ENCODE measurements at places on chromosomes 12 and 14. TPM values are rescaled to one million over a fixed set of nuclear protein-coding genes. Genes with fewer than 3 reads are reported as not detected.

NAV3 gene
- total RNA-seq: 20.2 TPM

OXA1L gene
- 117 TPM for total RNA-seq

DNA sequence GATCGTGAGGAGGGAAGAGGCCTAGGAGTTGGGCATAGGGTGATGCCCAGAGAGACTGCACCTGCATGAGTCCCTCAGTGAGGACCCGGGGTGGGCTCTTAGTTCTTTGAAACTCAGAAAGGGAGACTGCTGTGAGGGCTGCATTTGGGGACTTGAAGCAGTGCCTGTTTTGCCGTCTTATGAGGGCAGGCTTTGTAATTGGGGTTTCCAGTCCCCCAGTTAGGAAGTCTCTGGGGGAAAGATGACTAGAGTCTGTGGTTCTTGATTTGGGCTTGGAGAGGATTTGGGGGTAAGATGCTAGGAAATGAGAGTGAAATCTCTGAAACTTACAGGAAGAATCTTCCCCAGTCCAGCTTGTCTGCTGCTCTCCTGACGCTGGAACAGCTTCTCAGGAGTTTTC, 99.6 kb downstream of the ARF6 start:
- DNase-seq: no peak

GRIP1 gene
- 89.3 TPM for total RNA-seq

DNA sequence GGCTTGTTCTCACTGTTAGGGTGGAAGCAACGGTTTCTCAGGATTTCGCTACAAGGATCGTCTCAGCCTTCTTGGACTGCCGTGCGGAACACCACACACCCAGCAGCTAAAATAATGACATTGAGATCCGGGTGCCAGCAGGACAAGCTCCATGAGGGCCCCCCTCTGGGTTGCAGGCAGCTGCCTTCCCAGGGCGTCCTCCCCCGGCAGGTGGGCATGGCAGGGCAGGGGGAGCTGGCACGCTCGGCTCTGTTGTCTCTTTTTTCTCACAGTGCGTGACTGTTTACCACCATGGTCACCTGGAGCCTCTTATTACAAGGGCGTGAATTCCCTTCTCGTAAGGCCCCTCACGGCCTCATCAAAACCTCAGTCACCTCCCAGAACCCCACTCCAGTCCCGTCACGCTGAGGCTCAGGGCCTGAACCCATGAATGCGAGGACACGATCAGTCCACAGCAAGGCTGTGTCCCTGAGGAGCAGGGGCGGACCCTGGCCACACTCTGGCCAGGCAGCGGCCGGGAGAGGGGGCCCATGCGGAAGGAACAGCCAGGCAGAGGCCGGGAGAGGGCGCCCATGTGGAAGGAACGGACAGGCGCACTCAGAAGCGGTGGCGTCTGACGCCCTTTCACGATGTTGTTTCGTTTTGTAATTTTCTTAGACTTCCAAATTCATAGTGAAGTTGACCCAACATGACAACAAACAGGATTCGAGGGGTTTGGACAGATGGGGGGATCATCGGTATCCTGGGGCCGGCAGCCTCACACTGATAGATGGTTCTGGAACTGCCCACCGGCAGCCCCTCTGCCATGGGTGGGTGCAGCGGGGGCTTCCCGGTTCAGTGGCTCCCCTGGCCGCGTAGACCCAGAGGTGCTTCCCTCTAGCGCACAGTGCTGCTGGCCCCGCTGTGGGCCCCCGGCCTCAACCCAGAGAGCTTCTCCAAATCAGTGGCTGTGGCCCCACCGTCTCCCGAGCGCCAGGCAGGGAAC, 10.0 kb downstream of the LRCOL1 start:
- no peak for DNase-seq

DNA sequence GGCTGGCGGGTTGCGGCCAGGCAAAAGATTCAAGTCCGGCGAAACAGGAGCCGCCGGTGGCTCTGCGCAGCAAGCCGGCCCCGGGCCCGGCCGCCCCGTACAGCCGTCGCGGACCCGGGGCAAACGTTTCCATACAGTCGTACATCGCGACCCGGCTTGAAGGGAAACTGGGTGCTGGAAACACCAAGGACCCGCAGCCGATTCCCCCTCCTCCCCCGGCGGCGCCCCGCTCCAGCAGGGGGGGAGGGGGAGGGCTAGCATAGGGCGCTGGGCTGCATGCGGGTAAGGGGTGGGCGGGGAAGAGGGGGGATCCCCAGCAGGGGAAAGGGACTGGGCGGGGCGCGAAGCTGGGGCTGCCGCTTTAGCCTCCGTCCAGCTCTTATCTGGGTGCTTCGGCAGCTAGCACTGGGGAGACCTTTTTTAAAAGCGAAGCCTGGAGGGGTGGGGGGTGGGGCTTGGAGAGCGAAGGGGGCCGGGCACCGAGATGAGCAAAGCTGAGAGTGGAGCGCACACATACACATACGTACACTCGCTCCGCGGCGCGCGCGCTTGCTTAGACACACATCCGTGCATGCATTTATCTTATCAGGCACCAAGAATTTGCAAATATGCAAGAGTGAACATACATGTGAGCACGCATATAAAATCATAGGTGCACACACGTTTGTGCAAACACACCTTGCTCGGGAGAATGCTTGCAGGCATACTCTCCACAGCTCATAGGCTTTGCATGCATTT, 11.9 kb downstream of the RARG start:
- DNase-seq: peak; percentile 62

DNA sequence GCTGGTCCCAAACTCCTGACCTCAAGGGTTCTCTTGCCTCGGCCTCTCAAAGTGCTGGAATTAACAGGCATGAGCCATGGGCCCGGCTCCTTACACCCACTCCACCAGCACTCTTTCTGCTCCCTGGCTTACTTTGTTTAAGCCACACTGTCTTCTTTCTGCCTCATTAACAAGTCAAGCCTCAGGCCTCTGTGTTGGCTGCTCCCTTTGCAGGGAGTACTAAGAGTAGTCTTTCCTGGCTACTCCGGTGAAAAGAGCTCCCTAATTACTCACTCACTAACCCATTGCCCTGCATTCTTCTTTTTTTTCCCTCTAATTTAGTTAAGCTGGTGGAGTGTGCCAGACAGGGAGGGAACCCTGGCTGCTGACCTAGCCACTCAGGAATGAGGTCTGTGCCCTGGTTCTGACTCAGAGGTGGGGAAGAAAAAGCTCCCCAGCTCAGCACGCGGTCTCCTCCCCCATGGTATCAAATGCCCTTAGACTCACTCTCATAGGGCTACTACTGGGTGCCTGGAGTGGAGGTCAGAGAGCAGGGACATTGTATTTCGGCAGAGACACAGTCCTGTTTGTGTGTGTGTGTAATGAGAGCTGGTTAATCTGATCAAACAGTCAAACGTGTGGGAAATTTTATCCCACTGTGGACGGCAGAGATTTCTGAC, 19.8 kb downstream of the GALNT6 start:
- DNase-seq: peak; percentile 45

DNA sequence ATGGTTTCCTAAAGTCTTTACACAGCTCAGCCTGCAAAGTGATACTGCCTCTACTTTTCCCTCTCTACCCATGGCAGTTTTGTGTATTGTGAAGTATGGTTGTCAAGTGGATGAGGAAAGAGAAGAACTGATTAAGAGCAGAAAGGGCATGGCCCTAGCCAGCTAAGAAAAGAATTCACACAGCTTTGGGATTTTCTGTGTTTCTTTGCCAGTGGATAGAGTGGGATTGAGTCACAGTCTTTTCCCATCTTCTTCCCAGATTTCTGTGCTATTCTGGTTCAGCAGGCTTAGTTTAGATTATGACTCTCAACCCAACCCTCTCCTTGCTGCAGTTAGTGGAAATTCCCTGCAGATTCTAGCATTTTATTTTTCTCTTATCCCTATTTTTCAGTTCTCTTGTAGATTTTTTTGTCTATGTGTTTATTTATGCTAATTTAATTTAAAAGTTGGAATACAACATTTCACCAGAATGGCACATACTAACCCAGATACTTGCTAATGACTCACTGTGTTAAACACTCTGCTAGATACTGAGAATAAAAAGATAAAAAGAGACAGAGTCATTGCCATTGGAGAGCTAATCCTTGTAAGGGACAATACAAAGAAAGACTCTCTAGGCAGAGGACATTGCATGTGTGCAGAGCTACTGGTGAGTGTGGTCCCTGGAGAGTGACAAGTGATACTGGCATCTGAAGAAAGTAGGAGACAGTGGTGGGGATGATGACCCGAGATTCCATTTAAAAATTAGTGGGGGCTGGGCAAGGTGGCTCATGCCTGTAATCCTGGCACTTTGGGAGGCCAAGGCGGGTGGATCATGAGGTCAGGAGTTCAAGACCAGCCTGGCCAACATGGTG, 106.3 kb downstream of the ST8SIA1 start:
- no peak for DNase-seq

CD163L1 gene
- 0.11 TPM for total RNA-seq

GRCh38 chr14:50769863-50770500, 61.0 kb downstream of the NIN start:
- no peak for DNase-seq

GRCh38 chr12:15322164-15323061, at the start of gene PTPRO:
PTPRO (plus strand) TSS chr12:15322508.
- DNase-seq: peak; percentile 61

DNA sequence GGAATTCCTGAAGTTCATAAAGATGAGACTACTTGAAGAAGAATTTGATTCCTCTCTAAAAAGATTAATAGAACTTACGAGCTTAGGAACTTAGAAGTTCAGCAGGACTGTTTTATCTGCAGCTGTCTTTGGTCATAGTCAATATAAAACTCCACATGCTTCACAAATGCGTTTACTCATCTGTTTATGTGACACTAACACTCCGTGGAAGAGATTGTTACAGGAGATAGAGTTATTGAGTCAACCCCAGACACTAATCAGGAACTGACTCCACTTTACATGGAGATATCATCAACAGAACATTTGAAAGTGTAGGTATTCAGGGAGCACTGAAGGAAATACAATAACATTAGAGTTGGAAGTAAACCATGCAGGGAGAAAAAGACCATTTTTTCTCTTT, 92.8 kb downstream of the LRFN5 start:
- DNase-seq: no peak

DDX51 gene
- 34.0 TPM for total RNA-seq

- no peak for DNase-seq
Measured at GRCh38 chr12:42213954-42214426, 24.1 kb downstream of the YAF2 start.

- DNase-seq: no peak
Measured at GRCh38 chr14:66511849-66512248, 3.9 kb downstream of the GPHN start.

DNA sequence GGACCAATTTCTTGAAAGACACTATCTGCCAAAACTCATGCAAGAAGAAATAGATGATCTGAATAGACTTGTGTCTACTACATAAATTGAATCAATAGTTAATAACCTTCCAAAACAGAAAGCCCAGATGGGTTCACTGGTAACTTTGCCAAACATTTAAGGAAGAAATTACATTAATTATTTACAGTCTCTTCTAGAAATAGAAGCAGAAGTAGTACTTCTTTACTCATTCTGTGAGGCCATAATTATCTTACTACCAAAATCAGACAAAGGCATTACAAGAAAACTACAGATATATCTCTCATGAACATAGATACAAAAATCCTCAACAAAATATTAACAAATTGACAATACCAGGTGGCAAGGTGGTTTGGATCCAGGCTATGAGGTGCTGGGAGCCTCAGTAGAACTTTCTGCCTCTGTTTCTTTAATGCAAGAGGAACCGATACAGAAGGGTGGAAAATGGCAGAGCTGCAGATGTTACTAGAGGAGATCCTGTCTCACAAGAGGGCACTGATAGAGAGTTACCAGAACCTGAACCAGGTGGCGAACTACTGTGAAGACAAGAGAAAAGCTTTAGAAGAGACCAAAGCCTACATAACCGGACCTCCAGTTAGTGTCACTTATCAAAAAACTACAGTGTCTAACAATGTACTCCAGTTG, 33.7 kb upstream of the KTN1 start:
- DNase-seq: no peak

CYP46A1 gene
- total RNA-seq: 1.9 TPM

DNA sequence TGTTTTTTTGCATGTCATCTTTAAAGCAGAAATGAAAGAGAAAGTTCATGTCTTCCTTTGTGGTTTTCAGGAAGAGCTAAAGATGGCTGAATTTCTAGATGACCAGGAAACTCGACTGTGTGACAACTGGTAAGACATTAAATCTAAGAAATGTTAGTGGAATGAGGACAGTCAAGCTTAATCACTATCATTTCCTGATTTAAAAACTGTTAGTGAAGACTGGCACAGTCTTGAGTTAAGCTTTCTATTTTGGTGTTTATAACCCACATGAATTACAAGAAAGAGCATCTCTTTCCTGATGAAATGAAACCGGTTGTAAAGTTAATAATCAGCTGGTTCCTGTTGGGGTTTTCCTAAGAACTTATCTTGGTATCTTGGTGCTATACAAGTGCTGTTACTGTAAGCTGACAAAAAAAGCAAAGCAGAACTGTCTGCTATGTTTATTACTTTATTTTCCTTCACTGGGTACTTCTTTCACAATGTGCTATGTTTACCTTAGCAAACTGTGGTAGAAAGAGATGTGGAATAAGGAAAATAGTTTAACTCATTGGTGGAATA, 5.2 kb downstream of the TRAFD1 start:
- no peak for DNase-seq

DNA sequence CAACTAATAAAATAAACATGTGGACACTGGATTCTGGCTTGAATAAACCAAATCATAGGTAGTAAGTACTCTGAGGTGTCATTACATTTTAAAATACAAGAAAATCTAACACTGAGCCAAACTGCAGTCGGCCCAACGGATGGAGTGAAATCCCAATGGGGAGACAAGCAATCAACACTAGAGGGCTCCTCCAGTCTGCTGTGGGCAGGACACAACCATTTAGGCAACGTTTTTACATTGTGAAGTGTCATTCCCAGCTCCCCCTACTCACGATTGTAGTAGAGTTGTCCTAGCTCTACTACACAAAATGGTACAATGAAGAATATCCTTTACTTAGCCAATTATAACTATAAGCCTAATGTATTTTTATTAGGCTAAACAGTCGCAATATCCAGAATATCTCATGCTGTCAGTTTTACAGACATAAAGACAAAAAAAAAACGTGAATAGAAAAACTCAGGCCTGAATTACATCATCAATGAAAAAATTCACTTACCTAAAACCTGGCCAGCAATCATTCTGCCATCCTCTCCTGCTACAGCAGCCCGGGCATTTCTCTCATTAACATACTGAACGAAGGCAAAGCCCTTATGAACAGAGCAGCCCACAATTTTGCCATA, 35.7 kb downstream of the HNRNPC start:
- no peak for DNase-seq

DNA sequence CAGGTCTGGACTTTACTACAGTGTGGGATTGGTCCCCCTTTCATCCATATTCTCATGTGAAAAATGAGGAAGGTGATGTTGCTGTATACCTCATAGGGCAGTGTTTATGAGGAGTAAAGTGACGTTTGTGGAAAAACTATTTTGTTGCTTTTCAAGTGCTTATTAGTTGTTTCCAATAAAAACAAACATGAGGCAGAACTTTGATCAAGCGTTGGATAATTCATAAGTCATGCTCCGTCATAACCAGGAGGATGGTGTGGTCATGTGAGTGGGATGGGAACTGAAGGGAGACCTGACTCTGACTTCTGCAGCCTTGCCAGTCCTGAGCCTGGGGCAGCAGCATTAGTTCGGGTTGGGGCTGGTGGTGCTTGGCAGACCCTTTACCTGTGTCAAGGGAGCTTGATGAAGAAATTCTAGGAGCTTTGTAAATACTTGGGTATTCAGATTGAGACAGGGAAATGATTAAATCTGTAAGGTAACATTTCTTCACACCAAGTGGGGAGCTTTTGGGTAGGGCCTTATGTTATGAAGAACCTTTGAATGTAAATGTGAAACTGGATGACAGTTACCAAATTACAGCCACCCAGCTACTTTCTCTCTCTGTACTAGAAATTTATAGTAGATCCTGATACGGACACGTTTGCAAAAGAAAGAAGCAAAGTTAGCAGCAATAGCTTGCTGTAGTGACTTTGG, 462.4 kb upstream of the RGS6 start:
- DNase-seq: no peak

DMAC2L gene
- total RNA-seq: 21.4 TPM
